ENCODE measurements at places on chromosomes 1 and 21. TPM values are rescaled to one million over a fixed set of nuclear protein-coding genes. Genes with fewer than 3 reads are reported as not detected.

GRCh38 chr1:15954316-15954715 is 21.6 kb downstream of the ZBTB17 start:
- no peak for DNase-seq

- DNase-seq: no peak
Observed at GRCh38 chr1:36367066-36367465, 18.7 kb downstream of the STK40 start.

BCL2L15 gene
- total RNA-seq: not detected

KIF26B gene
- 9.8 TPM for total RNA-seq

C4BPA gene
- total RNA-seq: not detected

Measured in G401 (cell line).